Breast epithelium (tissue), 4 donors: ENCODE measurements at places on chromosomes 6 and 20. TPM values are rescaled to one million over a fixed set of nuclear protein-coding genes. Genes with fewer than 3 reads are reported as not detected.

- H3K27me3 ChIP-seq: peaks cover 6% of the 10 kb centered on the region
- no peak overlapping the region for H3K27ac ChIP-seq
Observed at GRCh38 chr20:61908057-61909026, 157.3 kb downstream of the TAF4 start.

- no peaks in the 10 kb centered on the region for H3K27me3 ChIP-seq
- no peaks in the 10 kb centered on the region for H3K36me3 ChIP-seq
- DNase-seq: no peak
- H3K4me1 ChIP-seq: no peaks in the 10 kb centered on the region
- no peak overlapping the region for H3K4me3 ChIP-seq
- H3K27ac ChIP-seq: no peak overlapping the region
Observed at GRCh38 chr6:107442938-107443607, 16.3 kb downstream of the PDSS2 start.

GRCh38 chr6:157981132-157981394, 600 bp upstream of the SYNJ2 start:
- DNase-seq: no peak
- H3K4me1 ChIP-seq: peaks cover 5% of the 10 kb centered on the region
- no peaks in the 10 kb centered on the region for H3K27me3 ChIP-seq
- peak overlapping the region; percentile 86 for H3K27ac ChIP-seq
- no peaks in the 10 kb centered on the region for H3K36me3 ChIP-seq

ZFP64 gene
- 11.5 TPM for total RNA-seq

DNA sequence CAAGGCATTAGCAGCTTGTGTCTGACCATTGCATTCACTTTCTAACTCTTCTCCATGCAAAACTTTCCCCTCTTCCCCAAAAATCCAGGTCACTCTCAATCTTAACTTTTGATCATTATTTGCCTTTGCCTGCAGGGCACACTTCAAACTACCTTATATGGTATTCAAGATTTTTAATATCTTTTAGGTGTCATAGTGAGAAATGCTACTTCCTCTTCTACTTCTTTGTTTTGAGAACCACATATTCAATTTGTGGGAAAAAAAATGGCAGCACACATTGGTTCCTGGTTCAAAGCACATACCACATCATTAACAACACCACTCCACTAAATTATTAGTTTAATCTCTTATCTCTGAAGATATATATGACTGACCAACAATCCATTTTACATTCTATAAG, 1267.0 kb upstream of the CITED2 start:
- H3K4me1 ChIP-seq: no peaks in the 10 kb centered on the region
- H3K27me3 ChIP-seq: no peaks in the 10 kb centered on the region
- DNase-seq: no peak
- H3K27ac ChIP-seq: no peak overlapping the region

GRCh38 chr6:41371992-41372831, 36.8 kb downstream of the NCR2 start:
- no peaks in the 10 kb centered on the region for H3K36me3 ChIP-seq
- peak overlapping the region; percentile 56 for H3K4me3 ChIP-seq
- no peak for DNase-seq
- no peaks in the 10 kb centered on the region for H3K4me1 ChIP-seq
- H3K27me3 ChIP-seq: peaks cover 65% of the 10 kb centered on the region

DNA sequence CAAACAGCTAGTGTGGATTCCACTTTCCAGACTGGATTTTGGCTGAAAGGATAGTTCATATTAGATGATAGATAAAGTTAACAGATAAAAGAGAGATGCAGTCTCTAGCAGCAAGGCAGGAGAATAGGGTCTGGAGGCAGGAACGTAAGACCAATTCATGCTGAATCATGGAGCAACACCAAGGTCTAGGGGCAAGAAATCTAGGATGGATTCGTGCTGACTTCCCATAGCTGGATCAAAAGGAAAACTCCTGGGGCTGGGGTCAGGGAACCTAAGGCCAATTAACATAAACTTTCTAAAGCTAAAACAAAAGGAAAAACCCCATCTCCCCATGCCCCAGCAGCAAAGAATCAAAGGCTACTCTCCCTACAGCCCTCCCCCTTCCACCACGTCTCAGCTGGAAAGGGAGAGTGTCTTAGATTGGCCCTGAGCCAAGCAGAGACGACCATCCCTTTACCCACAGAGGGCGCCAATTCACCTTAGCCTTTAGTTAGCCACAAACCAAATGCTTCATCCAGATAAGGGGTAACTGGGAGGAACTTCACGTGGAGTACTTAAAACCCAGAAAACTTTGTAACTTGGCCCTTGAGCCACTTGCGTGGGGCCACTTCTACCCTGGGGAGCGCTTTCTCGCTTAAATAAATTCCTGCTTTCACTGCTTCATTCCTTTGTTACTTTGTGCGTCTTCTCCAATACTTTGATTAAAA, 7.6 kb downstream of the TREM1 start:
- no peaks in the 10 kb centered on the region for H3K27me3 ChIP-seq
- no peak for DNase-seq
- H3K4me1 ChIP-seq: no peaks in the 10 kb centered on the region
- H3K4me3 ChIP-seq: no peak overlapping the region

- H3K4me1 ChIP-seq: no peaks in the 10 kb centered on the region
- no peaks in the 10 kb centered on the region for H3K36me3 ChIP-seq
- DNase-seq: no peak
- H3K27me3 ChIP-seq: no peaks in the 10 kb centered on the region
Observed at GRCh38 chr6:149211046-149211571, 106.4 kb upstream of the TAB2 start.

DNA sequence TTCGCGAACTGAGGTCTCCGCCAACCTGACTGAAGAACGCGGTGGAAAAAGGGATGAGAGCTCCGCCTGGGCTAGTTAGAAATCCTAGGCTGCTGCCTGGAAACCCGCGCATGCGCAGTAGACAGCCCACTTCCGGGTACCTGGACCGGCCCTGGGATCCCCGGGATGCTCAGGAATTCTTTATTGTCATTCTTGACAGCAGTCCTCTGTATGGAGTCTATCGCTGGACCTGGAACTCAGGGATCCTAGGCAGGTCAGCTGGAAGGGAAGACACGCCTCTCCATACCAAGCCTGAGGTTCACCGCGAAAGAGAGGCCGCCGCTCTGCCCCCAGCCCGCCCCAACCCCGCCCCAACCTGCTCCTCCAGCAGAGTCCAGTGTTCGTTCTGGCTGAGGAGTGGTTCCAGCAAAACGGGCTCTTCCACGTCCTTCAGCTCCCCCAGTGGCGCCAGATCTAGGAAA, 1379.2 kb upstream of the DEFB115 start:
- no peaks in the 10 kb centered on the region for H3K4me1 ChIP-seq
- H3K4me3 ChIP-seq: no peak overlapping the region
- no peak overlapping the region for H3K27ac ChIP-seq
- no peaks in the 10 kb centered on the region for H3K27me3 ChIP-seq
- no peak for DNase-seq

DNA sequence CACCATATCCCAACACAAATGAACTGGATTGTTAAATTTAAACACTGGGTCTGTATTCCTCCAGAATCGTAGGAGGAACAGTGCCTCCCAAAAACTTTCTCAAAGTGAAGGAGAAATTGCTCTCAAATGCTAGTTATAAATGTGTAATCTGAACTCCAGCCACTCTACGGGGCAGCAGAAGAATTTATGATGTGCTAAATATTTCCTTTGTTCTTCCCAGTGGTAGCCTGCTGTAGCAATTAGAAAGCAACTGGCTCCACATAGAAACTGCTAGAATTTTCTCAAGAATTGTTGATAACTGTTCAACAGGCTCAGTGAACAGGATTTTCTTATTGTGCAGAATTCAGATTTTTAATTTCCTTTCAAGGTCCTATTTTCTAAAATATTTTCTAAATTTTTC, 49.8 kb upstream of the EYA4 start:
- H3K4me3 ChIP-seq: no peak overlapping the region
- H3K36me3 ChIP-seq: no peaks in the 10 kb centered on the region
- DNase-seq: no peak
- no peaks in the 10 kb centered on the region for H3K4me1 ChIP-seq

DNA sequence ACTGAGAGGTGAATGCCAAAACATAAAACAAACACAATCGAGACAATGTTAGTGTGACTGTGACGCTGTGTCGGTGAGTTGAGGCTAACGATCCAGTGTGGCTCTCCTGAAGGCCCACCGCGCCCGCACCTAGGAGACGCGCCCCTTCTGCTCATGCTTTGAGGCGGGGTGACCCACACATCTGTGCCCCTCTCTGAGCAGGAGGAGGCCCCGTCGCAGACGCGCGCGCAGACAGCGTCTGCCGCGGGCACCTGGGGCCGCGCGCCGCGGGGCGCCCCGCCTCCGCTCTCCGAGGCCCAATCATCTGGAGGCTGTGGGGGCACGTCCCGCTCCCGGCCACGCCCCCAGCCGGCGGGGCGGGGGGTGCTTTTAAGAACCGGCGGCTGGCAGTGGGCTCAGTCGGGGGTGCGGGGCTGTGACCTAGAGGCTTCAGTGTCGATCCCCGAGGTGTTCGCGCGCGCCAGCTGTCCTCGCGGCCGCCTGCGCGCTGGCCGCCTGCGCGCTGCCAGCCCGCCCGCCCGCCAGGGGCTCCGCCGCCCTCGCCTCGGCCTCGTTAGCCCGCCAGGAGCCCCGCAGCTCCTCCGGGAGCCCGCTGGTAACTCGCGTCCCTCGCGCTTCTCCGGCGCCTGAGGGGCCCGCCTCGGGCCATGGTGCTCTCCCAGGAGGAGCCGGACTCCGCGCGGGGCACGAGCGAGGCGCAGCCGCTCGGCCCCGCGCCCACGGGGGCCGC, at the start of gene SLC16A10:
Gene SLC16A10 (plus strand): TSS at position 398 of the 730 bp plus-strand sequence. CDS start 250 bp downstream, at position 648.
- no peak for DNase-seq
- H3K27me3 ChIP-seq: peaks cover 32% of the 10 kb centered on the region
- H3K4me3 ChIP-seq: peak within 1 kb of the TSS; percentile 64
- H3K4me1 ChIP-seq: no peaks in the 10 kb centered on the region
- no peaks in the 10 kb centered on the region for H3K36me3 ChIP-seq

GRCh38 chr6:83192456-83192855, 609 bp downstream of the PGM3 start:
- no peaks in the 10 kb centered on the region for H3K27me3 ChIP-seq
- no peak for DNase-seq
- no peaks in the 10 kb centered on the region for H3K4me1 ChIP-seq
- H3K4me3 ChIP-seq: peak overlapping the region; percentile 97
- peak overlapping the region; percentile 81 for H3K27ac ChIP-seq

DNA sequence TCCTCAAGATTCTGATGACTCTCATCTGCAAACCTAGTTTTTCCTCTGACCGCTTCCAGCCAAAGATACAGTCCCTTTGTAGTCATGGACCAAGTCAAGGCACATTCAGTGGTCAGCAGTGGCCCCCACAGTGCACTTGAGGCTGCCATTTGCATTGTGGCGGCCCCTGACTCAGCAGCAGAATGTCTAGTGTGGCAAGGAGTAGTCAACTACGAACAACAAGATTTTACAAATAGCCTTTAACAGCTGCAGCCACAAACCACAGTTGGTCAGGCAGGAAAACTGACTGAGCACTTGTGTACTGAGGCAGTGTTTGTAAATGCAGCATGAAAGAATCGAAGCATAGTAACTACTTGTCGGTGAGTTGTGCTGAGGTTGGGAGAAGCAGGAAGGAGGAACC, 49.6 kb downstream of the SLC2A12 start:
- H3K36me3 ChIP-seq: no peaks in the 10 kb centered on the region
- H3K27ac ChIP-seq: peak overlapping the region; percentile 46
- peak; percentile 39 for DNase-seq
- no peak overlapping the region for H3K4me3 ChIP-seq
- no peaks in the 10 kb centered on the region for H3K4me1 ChIP-seq

DNA sequence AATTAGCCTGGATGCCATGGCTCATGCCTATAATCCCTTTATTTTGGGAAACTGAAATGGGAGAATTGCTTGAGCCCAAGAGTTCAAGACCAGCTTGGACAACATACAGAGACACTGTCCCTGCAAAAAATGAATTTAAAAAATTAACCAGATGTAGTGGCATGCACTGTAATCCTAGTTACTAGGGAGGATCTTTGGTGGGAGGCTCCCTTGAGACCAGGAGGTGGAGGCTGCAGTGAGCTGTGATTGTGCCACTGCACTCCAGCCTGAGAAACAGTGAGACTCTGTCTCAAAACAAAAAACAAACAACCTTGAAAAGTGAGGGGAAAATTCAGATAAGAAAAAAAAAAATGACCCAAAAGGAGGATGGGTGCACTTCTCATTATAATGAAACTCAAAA, 23.4 kb downstream of the CAP2 start:
- DNase-seq: no peak
- H3K4me3 ChIP-seq: no peak overlapping the region
- no peaks in the 10 kb centered on the region for H3K36me3 ChIP-seq
- no peaks in the 10 kb centered on the region for H3K4me1 ChIP-seq
- no peaks in the 10 kb centered on the region for H3K27me3 ChIP-seq
- H3K27ac ChIP-seq: no peak overlapping the region

DNA sequence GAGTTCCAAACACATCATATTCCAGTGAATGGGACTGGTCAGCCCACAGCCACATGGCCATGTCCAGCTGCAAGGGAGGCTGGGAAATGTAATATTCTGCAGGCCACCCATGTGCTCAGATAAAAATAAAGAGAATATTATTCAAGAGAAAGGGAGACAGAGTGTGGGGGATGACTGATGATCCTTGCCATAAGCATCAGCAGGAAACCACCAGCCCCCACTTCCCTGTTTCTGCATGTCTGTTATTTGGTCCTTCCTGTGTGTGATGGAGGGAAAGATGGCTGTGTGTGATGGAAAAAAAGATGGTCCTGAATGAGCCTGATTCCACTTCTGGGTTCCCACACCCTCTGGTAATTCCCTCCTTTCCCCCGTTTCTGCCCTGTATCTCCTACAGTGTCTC, 13.1 kb upstream of the RSPO4 start:
- H3K27me3 ChIP-seq: no peaks in the 10 kb centered on the region
- H3K27ac ChIP-seq: no peak overlapping the region
- DNase-seq: no peak
- no peaks in the 10 kb centered on the region for H3K4me1 ChIP-seq

DNA sequence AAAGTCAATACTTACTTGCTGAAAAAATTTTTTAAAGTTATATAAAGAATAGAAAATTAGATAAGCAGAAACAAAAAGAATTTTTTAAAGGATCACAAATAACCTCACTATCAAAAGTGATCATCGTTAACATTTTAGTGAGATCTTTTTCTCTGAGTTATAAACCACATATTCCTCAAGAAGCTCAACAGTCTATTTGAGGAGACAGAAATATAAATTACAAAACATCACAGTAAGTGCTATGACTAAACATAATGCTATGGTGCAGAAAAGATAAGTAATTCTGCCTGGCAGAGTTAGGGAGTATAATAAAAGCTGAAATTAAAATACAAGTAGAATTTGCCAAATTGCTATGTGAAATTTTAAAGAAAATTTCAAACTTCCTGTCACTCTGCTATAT, 226.7 kb downstream of the LMBRD1 start:
- H3K27ac ChIP-seq: no peak overlapping the region
- DNase-seq: no peak
- H3K27me3 ChIP-seq: no peaks in the 10 kb centered on the region
- no peak overlapping the region for H3K4me3 ChIP-seq
- H3K36me3 ChIP-seq: no peaks in the 10 kb centered on the region
- no peaks in the 10 kb centered on the region for H3K4me1 ChIP-seq

SLC35D3 gene
- not detected for total RNA-seq

CCN2 gene
- total RNA-seq: 91.1 TPM

XKR7 gene
- total RNA-seq: not detected

- H3K36me3 ChIP-seq: no peaks in the 10 kb centered on the region
- H3K27ac ChIP-seq: no peak overlapping the region
- DNase-seq: no peak
- H3K4me1 ChIP-seq: no peaks in the 10 kb centered on the region
- no peaks in the 10 kb centered on the region for H3K27me3 ChIP-seq
Observed at GRCh38 chr6:53986721-53987521, 124.3 kb upstream of the MLIP start.
